Activated naive CD4-positive, alpha-beta T cell (primary cell): ENCODE measurements at places on chromosomes 6 and 20.

- no peak for DNase-seq
Observed at GRCh38 chr20:59398537-59399205, 98.3 kb downstream of the EDN3 start.

GRCh38 chr6:108748959-108749358, 99.3 kb upstream of the ARMC2 start:
- DNase-seq, result no peak

- DNase-seq, result no peak
Observed at GRCh38 chr20:63697868-63698545, 1.6 kb downstream of the TNFRSF6B start.

DNA sequence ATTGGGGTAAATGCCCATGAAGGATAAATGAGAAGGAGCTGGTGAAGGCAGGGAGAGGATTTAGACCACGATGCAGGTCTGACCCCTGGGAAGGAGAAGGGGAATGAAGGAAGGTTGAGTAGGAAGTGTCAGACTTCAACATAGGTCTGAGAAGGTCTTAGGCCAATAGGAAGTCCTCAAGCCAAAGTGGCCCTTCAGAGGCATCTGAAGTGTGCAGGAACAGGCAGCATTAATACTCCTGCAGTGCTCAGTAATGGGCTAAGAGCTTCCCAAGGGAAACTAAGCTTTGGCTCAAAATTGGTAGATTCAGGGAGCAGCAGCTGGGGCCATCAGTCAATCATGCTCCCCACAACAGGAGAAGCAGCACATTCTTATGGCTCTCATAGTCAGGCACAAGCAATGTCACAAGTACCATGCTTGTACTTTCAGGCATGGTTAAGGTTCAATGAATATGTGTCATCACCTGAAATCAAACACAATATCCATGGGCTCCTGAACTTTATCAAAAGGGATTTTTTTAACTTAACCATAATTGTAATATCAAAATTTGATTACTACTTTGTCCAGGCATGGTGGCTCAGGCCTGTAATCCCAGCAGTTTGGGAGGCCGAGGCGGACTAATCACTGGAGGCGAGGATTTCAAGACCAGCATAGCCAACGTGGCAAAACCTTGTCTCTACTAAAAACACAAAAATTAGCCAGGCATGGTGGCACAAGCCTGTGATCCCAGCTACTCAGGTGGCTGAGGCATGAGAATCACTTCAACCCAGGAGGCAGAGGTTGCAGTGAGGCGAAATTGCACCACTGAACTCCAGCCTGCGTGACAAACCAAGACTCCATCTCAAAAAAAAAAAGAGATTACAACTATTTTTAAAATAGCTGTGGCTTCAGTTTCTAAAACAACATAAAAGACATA, 9.9 kb downstream of the RALGAPA2 start:
- DNase-seq, result no peak
